ENCODE measurements at places on chromosomes 7 and 10. TPM values are rescaled to one million over a fixed set of nuclear protein-coding genes. Genes with fewer than 3 reads are reported as not detected.

GRCh38 chr10:22713853-22714478 lies 412 bp downstream of the PIP4K2A start:
- H3K36me3 ChIP-seq: no peaks in the 10 kb centered on the region
- peak overlapping the region; percentile 83 for H3K4me3 ChIP-seq
- H3K4me1 ChIP-seq: peaks cover 12% of the 10 kb centered on the region
- DNase-seq: no peak

Gene OPN4
- total RNA-seq: not detected

DNA sequence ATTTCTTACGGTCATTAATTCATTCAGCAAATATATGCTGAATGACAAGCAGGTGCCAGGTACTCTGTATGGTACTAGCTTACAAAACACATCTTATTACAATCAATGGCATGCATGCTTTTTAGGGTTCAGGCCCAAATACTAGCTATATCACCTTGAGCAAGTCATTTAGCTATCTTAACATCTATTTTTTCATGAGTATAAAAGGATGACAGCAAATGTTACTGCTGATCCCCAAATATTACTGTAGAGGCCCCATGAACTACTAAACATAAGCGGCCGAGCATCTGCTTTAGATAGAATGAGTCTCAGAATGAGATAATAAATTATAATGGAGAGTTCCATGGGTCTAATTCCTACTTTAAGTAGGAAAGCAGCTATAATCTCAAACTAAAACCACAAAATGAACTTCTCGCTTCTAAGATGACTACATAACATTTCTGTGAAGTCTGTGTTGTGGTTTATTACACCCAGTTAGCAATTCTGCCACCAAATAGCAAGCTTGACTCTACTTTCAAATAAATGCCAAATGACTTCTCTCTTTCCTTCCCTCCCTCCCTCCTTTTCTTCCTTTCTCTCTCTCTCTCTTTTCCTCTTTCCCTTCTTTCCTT lies 113.7 kb upstream of the LRRN3 start:
- H3K36me3 ChIP-seq: no peaks in the 10 kb centered on the region
- no peaks in the 10 kb centered on the region for H3K4me1 ChIP-seq
- no peak for DNase-seq
- H3K27me3 ChIP-seq: no peaks in the 10 kb centered on the region

DNA sequence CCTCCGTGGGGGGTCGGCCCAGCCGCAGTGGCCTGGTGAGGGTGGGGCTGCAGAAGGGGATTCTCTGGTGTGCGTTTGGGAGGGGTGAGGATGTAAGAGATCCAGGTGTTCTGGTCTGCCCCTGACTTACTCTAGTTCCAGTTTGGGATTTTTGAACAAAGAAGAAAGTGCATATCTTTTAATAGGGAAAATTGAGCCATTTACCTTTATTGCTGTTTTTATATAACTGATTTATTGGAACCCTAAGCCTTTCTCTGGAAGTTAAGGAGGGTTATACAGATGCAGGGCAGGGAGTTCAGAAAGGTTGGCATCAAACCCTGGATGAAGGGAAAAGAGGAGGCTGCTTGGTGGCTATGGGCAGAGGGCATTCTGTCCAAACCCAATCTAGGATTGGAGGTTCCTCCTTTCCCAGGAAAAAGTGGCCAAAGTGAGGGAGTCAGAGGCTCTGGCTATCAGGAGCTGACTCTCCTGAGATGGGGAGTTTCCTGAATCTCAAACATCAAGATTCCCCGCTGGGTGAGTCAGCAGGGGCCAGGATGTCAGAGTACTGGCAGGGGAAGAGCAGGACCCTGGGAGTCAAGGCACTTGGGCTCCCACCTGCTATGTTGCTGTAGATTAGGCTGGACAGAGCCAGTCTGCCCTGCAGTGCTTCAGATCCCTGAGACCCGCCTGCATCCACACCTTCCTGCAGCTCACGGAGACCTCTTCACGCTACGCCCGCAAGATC lies 67.5 kb downstream of the CLIP2 start:
- peaks cover 2% of the 10 kb centered on the region for H3K4me1 ChIP-seq
- H3K27ac ChIP-seq: no peak overlapping the region
- H3K4me3 ChIP-seq: no peak overlapping the region
- no peaks in the 10 kb centered on the region for H3K27me3 ChIP-seq

- no peaks in the 10 kb centered on the region for H3K4me1 ChIP-seq
- no peak overlapping the region for H3K27ac ChIP-seq
- no peaks in the 10 kb centered on the region for H3K36me3 ChIP-seq
- no peak for DNase-seq
- peaks cover 48% of the 10 kb centered on the region for H3K27me3 ChIP-seq
- H3K4me3 ChIP-seq: no peak overlapping the region
These were observed 109.6 kb downstream of the CPXM2 start for GRCh38 chr10:123781956-123782500.

Gene AKR1C4
- not detected for total RNA-seq

DNA sequence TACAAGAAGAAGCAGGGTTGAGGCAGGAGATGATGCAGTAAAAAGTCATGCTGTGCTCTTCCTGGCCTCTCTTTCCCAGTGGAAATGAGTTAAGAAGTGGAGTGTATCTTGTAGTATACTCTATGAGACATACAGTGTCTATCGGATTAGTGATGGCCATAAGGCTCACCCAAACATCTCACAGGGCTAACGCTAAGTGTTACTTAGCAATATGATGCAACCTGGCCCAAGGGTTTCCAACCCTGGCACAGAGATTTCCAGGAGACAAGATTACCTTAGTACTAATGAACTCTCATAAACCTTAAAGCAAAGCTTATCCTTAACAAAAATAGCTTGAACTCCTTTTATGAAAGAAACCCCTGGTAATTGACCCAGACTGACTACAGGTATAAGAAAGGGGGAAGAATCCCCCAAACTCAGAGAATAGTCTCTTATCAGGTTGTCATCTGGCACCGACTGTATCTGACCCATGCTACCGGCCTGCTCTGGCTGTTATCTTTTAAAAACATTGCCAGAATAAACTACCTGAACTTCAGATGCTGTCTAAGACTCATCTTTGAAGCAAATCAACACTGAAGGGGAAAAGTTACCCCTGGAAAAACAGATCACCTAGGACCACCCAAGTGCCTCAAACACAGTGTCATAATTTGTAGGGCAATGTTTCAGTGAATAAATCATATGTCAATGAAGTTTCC lies 1002.0 kb downstream of the REEP3 start:
- DNase-seq: no peak
- no peaks in the 10 kb centered on the region for H3K36me3 ChIP-seq
- H3K27me3 ChIP-seq: no peaks in the 10 kb centered on the region
- no peak overlapping the region for H3K4me3 ChIP-seq
- H3K27ac ChIP-seq: no peak overlapping the region

GRCh38 chr10:24784923-24785322 lies 61.2 kb upstream of the ARHGAP21 start:
- no peak overlapping the region for H3K27ac ChIP-seq
- H3K36me3 ChIP-seq: no peaks in the 10 kb centered on the region
- DNase-seq: no peak
- H3K27me3 ChIP-seq: no peaks in the 10 kb centered on the region

DNA sequence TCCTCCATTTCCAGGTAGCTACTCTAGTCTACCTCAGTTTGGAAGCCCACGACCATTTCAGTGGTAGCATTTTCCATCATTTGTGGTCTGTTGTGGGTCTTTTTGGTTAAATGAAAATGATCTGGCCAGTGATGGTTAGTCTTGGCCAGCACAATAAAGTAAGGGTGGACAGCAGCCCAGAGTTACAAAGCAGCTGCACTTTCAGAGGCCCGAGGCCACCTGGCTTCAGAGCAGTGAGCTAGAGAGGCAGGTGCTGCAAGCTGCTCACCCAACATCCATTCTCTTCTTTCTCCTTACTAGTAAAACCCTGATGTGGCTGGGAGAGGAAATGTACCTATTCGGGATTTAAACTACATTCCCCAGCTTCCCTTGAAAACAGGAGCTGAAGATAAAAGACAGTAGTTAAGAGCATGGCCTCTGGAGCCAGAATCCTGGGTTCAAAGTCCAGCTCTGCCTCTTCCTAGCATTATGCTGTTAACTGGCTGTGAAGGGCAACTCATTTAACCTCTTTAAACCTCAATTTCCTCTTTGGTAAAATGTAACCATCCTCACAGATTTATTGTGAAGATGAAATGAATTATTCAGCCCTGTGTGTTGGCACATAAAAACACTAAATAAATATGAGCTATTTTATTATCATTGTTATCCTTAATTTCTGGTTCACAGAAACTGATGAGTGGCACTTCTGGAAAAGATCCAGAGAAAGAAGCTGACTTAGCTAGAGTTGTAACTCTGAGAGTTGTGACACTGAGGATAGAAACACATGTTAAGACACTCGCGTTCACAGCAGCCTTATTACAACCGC lies 517.4 kb downstream of the PARD3 start:
- no peak for DNase-seq
- no peak overlapping the region for H3K4me3 ChIP-seq
- no peaks in the 10 kb centered on the region for H3K36me3 ChIP-seq

DNA sequence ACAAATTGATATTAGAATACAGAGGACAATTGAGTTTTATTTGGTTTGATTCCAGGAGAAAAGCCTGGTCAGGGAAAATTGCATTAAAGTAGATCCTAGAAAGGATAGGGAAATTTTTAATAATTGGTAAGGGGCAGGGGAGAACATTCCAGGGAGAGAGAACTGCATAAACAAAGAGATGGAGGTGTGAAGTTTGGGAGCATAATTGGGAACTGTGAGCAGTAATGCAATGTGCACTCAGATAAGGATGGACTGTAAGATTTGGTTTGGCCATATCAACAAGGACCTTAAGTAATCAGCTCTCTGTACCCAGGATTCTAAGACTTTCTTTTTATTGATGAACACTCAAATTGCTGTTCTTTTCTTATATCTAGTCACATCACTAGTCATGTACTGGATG lies 41.4 kb downstream of the ZMYND11 start:
- H3K27me3 ChIP-seq: no peaks in the 10 kb centered on the region
- no peak overlapping the region for H3K27ac ChIP-seq
- H3K4me1 ChIP-seq: no peaks in the 10 kb centered on the region
- H3K4me3 ChIP-seq: no peak overlapping the region

DNA sequence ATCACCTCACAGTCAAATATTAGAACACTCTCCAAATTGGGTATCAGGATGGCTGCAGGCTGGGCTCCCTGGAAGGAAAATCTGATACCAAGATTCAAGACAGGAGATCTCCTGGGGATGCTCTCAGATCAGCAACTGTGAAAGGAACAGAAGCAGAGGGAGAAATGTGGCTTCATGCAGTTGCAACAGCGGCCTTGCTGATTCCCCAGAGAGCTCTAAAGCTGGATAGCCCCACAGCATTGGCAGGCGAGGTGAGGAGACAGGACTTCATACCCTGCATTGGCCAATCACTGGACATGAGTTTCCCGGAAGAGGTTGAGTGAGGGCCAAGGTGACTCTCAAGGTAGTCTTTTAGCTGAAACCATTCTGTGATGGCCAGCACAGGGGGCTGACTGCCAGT lies 190.6 kb downstream of the PTPN20 start:
- no peak for DNase-seq
- H3K4me1 ChIP-seq: no peaks in the 10 kb centered on the region
- H3K27me3 ChIP-seq: no peaks in the 10 kb centered on the region
- no peak overlapping the region for H3K4me3 ChIP-seq

Gene NEBL
- total RNA-seq: 32.3 TPM

Gene LBX1
- total RNA-seq: 0.15 TPM

Gene GSTO2
- 28.5 TPM for total RNA-seq

Gene GPRIN2
- total RNA-seq: 12.9 TPM

GRCh38 chr7:112670193-112670592 lies 120.0 kb downstream of the TMEM168 start:
- no peaks in the 10 kb centered on the region for H3K36me3 ChIP-seq
- DNase-seq: no peak
- no peaks in the 10 kb centered on the region for H3K4me1 ChIP-seq
- no peak overlapping the region for H3K27ac ChIP-seq

DNA sequence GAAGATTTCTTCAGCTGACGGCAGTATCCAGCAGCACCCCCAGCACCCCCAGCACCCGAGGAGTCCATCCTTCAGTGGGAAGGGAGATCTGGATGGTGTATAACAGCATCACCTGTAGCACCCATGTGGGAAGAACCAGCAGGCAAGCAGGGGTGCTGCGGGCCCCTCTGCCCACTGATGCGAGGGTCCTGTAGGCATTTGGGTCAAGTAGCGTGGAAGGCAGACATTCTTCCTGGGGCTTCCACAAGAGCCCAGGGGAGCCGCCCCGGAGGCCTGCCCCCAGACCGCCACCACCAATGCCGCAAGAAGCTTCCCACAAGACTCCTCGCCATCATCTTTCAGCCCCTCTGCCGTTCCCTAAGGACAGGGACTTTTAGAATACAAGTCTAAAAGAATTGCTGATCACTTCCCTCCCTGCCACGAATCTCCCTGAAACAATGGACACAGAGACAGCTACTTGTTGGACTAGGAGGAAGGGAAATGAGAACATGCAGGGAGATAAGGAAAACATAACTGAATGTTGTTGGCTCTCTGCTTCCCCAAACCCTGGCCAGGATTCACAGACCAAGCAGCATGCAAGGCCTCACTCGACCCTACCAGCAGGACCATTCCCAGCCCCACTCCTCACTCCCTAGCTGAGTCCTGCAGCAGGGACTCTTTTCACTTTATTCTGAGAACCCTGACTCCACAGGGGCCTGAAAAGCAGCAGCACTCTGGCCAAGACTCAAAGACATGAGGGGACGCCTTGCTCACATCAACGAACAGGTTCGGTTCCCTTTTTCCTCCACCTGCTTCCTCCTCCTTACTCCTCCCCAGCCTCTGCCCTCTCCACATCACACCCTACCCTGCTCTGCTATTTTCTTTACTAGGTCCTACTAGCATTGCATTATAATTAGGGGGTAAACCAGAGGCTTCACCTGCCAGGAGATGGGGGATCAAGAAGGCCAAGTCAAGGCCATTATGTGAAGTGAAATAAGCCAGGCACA lies 164.5 kb downstream of the HERPUD2 start:
- no peak overlapping the region for H3K27ac ChIP-seq
- H3K36me3 ChIP-seq: no peaks in the 10 kb centered on the region
- peaks cover 31% of the 10 kb centered on the region for H3K27me3 ChIP-seq
- no peak overlapping the region for H3K4me3 ChIP-seq

Gene ARMC3
- 1.0 TPM for total RNA-seq

DNA sequence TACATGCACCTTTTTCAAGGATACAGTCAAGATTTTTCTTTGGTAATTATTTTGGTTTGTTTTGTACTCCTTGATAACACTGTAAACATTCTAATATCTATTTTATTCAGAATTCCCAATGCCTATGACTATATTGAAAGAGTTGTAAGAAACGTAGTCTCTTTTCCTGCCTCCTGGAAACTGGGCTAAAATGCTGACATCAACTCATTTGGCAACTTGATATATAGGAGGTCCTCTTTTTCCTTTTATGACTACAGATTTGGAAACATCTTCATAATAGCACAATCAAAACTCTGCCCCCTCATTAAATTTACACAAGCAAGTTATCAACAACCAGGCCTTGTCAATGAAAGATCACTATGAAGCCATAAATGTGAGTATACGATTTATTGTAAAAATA lies 422.3 kb upstream of the PCDH15 start:
- no peaks in the 10 kb centered on the region for H3K4me1 ChIP-seq
- H3K36me3 ChIP-seq: no peaks in the 10 kb centered on the region
- no peak for DNase-seq
- no peak overlapping the region for H3K4me3 ChIP-seq
- no peaks in the 10 kb centered on the region for H3K27me3 ChIP-seq
